Nucleus accumbens (tissue), 56 donors: ENCODE measurements at places on chromosomes 2 and 18.

DNA sequence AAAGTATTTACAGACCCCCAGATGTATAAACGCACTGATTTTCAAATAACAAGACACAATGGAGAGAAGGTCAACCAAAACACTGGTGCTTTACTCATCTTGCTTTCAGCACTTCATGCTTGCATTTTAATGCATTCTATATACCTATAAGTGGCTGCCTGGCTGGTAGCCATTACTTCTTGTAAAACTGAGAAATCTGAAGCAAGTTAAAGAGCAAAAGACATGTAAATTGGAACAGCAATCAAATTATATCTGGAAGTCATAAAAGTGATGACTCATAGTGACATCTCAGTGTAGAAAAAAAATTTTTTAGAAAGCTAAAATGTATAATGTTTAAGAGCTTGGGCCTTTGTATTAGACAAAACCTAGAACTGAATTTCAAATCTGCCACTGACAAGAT, 106.2 kb downstream of the CCDC141 start:
- no peak for DNase-seq

- DNase-seq: no peak
Observed at GRCh38 chr2:239509373-239510143, 108.7 kb upstream of the HDAC4 start.

- DNase-seq: no peak
Observed at GRCh38 chr18:62852851-62853250, 137.5 kb downstream of the PHLPP1 start.

- DNase-seq: no peak
Observed at GRCh38 chr2:236180076-236180816, 12.1 kb upstream of the GBX2 start.

GRCh38 chr2:65997961-65998360, 437.0 kb upstream of the MEIS1 start:
- DNase-seq: no peak

DNA sequence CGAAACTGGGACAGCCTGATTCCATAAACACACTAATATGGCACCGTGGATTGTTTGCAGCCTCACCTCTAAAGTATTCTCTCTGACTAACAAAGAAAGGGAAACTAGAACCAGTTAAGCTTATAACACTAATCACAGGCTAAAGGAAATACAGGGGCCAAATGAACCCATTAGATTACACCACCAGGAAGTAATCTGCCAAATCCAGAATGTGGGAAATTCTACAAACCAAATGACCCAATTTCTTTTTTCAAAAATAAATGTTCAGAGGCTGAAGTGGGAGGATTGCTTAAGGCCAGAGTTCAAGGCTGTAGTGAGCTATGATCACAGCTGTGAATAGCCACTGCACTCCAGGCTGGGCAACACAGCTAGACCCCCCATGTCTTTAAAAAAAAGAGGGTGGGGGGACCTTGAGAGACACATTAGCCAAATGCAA, 1.5 kb upstream of the MPPE1 start:
- no peak for DNase-seq
